ENCODE measurements at places on chromosomes 3 and 15. TPM values are rescaled to one million over a fixed set of nuclear protein-coding genes. Genes with fewer than 3 reads are reported as not detected.
A peak's percentile ranks its signal among the peaks of the same experiment; 100 is the strongest.

- DNase-seq, result no peak
Observed at GRCh38 chr3:32321095-32321790, 70.4 kb upstream of the CMTM7 start.

Gene TRPC1
- total RNA-seq, result 28.6 TPM

DNA sequence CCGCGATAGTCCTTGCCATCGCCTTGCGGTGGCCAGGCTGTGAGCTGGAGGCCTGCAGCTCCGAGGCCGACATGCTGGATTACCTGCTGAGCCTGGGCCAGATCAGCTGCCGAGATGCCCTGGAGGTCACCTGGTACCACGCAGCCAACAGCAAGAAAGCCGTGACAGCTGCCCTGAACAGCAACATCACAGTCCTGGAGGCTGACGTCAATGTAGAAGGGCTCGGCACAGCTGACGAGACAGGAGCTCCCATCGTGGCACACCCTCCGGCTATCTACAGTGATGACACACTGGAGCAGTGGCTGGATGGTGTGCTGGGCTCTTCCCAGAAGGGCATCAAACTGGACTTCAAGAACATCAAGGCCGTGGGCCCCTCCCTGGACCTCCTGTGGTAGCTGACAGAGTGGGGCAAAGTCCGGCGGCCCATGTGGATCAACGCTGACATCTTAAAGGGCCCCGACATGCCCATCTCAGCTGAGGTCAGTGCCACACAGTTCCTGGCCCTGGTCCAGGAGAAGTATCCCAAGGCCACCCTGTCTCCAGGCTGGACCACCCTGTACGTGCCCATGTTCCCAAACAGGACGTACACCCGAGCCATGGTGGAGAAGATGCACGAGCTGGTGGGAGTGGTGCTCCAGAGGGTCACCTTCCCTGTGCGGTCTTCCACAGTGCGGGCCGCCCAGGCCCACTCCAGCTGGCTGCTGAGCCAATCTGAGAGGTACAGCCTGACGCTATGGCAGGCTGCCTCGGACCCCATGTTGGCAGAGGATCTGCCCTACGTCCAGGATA lies 70.2 kb downstream of the FAM43A start:
- DNase-seq, result no peak

DNA sequence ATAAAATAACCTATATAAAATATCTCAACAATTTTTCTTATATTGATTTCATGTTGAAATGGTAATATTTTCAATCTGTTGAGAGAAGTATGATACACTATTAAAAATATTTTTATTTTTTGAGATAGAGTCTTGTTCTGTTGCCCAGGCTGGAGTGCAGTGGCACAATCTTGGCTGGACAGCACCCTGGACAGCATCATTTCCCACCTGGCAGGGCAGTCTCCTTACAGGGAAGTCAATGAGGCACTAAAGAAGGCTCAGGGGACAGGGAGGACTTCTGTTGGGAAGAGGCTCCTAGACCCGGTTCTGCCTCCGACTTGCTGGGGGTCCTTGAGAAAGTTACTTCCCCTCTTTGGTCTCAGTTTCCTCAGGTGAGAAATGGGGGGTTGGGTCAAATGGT lies 9.4 kb downstream of the GOLGA6L2 start:
- no peak for DNase-seq

DNA sequence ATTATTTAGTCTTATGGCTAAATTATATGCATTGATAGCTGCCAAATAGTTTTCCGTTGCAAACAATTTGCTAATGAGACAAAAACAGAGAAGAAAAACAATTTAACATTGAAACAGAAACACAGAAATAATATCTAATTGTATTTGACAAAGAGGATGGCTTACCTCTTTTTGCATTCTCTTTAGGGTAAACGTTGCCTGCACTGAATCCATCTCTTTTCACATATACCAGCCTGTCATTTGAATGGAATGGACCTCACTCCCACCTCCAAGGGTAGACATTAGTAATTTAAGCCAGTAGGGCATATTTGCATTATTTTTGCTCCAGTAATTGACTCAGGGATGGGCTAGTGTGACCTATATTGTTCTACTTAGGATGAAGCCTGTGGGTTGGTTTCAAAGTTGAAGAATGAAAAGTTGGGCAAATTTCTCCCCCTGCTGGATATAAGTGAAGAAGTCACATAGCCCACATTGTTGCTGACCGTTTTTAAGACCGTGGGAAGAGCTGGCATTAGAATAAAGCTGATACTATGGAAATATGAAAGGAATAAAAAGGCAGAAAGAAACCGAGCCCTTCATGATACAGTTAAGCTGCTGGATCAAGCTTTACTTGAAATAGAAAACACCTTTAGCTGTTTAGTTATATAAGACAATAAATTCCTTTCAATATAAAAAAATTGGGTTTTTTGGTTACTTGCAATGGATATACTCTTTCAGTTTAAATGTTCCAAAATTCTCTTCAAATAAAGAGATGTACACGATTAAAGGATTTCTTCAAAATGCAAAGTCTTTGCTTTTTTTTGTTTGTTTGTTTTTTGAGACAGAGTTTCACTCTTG lies 26.9 kb downstream of the PIERCE2 start:
- DNase-seq, result peak; percentile 8

GRCh38 chr3:18334837-18335601 lies 90.1 kb downstream of the SATB1 start:
- no peak for DNase-seq

DNA sequence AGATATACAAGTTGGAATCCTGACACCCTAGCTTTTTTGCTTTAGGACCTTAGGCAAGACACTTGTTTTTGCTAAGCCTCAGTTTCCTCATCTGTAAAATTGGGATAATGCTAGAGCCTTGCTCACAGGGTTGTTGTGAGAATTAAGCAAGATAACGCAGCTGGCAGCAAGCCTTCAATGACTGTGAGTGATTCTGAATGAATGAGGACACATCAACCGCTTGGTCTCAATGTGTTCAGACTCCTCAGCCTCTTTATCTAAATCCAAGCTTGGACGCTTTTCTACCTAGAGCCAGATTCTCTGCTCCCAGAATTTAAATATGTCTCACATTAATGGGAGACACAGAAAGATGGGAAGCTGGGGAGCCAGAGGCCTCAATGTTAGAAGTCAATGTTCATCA lies 11.8 kb upstream of the TLE3 start:
- DNase-seq, result no peak

DNA sequence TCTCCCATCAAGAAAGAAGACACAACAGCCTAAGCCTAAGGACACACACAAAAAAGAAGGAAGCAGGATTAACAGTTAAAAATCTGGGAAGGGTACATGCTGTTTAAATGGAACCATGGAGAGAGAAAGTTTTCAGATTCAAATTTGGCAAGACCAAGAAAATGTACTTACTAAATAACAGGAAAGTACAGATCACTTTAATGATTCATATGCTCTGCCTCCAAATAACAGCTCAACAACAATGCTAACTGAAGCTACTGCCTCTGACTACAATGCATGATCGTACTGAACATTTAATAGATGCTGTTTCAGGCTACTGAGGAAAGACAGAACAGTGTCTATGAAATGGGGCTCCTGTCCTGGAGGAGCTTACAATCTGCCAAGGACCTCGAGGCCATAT lies 8.4 kb upstream of the NMB start:
- DNase-seq, result no peak

- DNase-seq, result no peak
Observed at GRCh38 chr3:157263027-157263426, 103.1 kb upstream of the CCNL1 start.

GRCh38 chr3:141602706-141603105 lies 115.9 kb downstream of the RASA2 start:
- no peak for DNase-seq

GRCh38 chr3:16441371-16441875 lies 72.1 kb downstream of the RFTN1 start:
- DNase-seq, result no peak

Gene CHDH
- total RNA-seq, result 2.8 TPM

DNA sequence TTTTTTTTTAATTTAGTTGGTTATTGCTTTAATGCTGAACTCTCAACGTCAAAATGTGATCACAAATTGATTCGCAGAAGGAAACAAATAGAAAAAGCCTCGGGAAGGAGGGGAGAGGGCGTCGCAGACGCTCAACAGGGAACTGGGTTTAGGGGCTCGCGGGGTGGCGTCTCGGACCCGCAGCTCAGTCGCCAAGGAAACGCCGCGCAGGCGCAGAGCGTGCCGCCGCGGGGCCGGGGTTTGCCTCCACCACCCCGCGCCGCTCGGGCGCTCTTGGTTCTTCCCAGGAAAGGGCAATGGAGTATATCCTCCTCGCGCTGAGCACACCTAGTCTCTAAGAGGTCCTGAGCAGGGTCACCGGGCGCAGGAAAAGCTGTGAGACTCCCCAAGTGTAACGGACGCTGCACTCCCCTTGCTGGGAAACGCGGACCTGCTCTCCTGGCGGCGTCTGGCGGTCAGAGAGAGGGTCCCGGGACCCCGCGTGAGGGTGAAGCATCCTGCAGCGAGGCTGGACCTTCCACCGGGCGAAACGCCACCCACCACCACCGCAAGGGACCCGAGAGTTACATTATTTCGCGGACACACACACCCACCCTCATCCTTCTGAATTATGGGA lies 753 bp downstream of the PLCH1 start:
- no peak for DNase-seq

Gene NANOGP8
- 9.4 TPM for total RNA-seq

GRCh38 chr3:193509103-193509965 lies 45.4 kb downstream of the ATP13A4 start:
- no peak for DNase-seq

- no peak for DNase-seq
Observed at GRCh38 chr3:171822431-171823106, 12.3 kb upstream of the PLD1 start.

Gene ITGB5
- 114 TPM for total RNA-seq

- DNase-seq, result no peak
Observed at GRCh38 chr15:40984406-40984805, 31.1 kb downstream of the CHAC1 start.

GRCh38 chr15:90174140-90174875 lies 26.8 kb upstream of the SEMA4B start:
- DNase-seq, result peak; percentile 86

Gene KBTBD12
- 0.30 TPM for total RNA-seq

- no peak for DNase-seq
Observed at GRCh38 chr15:26260517-26261133, 397.5 kb upstream of the ATP10A start.

DNA sequence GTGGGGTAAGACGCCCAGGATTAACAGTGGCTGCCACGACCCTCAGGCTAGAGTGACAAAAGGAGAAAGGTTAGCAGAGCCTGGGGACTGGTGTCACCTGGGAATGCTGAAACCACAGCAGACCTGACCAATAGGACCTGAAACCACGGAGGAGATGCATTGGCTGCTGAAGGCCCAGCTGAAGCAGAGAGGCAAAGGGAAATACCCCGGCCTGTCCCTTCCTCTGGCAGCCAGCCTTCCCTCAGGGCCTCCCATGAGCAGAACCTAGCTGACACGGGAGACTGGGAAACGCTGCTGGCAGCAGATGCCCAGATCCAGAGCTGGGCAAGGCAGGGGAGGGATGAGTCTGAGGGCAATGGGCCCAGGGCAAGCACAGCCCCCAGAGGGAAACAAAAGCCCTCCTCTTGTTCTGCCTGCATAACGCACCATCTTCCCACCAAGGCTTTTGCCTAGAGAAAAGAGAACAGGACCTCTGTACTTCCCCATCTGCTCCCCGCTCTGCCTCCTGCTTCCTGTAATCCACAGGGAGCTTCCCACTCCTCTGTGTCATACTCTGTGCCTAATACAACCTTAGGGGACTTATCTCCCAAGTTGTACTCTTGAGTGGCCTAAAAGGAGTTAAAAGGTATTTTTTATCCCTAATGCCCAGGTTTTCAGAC lies 216.2 kb downstream of the ABHD5 start:
- no peak for DNase-seq

Gene PSMA4
- total RNA-seq, result 58.1 TPM

DNA sequence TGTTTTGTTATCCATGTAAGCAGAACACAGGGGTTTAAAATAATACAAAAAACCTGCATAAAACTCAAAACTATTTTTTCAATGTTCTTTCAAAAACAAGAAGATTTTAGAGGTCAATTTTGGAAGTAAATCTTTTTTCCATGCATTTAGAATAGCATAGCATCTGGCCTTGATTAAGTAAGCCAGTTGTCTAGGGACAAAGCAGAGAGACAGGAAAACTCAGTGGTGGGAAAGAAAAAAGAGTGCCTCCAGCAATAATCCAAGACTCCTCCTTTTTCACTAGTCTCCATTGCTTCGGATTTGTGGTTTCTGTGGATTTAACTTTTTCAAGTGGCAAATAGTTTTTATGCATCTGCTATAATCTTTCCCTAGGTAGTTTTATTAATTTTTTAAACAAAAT lies 88.9 kb downstream of the SUCNR1 start:
- no peak for DNase-seq

Gene C3orf52
- total RNA-seq, result 8.5 TPM

Gene ALG1L2
- total RNA-seq, result not detected

Gene GNAT1
- not detected for total RNA-seq

DNA sequence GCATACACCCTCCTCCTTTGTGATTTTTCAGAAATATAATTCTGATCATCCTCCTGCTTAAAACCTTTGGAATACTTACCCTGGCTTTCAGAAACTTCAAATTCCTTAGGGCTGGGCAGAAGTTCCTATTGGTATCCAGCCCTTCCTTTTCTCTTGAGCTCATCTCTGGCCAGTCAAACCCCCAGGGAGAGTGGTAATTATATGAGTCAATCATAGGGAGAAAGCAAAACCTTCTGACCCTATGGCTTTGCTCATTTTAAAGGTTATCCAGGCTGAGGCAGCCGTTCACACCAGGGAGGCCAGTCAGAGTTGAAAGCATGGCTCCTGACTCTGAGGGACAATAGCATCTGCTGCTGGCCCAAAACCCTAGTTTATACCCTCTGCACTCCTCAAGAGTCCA lies 23.9 kb upstream of the CTNNB1 start:
- DNase-seq, result no peak

DNA sequence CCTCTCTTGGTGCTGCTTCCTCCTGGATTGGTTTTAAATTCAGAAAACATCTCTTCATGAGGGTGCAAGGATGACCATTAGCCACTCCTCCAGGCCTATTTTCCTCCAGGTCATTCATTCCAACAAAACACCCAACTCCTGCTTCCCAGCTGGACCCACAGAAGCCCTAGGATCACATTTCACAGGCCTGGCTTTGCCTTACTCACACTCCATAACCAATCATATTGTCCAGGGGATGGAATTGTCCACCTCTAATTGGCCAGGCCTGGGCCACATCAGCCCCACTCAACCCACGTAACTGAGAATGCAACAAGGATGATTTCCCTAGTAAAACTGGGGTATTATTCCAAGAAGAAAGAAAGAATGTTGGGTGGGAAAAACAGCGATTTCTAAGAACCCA lies 616.7 kb upstream of the SUCLG2 start:
- DNase-seq, result no peak

All from tibial nerve (tissue), 4 donors.